ENCODE measurements at places on chromosomes 6 and 20.

- DNase-seq = no peak
Measured at GRCh38 chr6:143155681-143156080, 95.0 kb downstream of the AIG1 start.

DNA sequence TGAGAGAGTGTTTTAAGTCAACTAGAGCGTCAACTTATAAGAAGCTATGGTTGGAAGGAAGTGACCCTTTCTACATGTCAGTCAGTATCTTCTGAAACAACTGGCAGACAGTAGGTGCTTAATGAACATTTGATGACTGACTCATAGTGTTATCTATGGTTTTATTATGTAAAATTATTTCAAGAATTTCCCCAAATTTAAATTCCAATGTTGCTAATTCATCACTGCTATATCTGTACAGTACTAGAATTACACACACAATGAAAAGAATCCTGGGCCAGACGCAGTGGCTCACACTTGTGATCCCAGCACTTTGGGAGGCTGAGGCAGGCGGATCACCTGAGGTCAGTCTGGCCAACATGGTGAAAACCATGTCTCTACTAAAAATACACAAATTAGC is 721.4 kb upstream of the FLRT3 start:
- DNase-seq = peak; percentile 5

- DNase-seq = peak; percentile 51
Measured at GRCh38 chr6:148947621-148948444, 201.0 kb downstream of the UST start.

DNA sequence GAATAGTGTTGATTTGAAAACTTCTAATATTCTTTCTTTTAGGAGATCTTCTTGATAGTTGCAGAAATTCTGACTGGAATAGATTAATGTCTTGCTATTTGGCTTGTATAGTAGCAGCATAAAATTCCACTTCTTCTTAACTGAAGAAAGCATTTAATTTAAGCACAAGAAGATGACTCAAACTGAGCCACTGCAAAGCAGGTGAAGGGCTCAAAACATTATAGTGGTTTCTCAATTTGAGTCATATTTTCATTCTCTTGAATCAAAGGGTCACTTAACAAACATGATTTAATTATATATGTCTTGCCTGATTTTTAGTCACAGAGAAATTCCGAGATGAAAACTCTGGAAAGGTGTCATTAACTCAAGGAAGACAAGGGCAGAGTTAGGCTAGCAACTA is 239.3 kb downstream of the ZNF217 start:
- DNase-seq = no peak

DNA sequence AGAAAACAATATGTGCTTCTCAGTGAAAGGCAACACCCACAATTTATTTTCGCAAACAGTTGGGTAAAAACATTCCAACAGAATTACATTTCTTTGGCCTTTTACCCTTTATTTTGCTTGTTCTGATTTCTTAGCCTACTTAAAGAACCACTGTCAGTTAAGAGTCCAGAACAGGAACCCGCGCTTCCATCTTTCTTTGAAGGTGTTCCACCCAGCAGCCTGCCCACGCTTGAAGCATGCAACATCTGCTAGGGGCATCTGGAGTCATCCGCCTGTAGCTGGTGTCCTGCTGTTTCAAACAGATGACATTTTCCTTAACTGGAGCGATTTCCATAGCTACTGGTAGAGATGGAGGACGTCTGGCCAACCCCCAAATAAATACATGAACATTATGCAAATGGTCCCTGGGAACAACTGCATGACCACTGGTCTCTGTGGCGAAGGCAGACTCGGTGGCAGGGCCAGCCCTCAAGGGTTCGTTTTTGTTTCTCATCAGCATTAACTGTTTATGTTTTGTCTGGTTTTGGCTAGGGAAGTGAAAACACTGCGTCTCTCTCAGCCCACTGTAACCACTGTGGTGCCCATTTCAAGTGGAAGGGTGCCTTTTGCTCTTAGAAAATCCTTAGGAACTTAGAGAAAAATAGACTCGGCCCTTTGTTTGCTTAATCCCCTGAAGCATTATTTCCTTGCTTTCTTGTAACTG is 51.6 kb downstream of the LAMA4 start:
- no peak for DNase-seq

- DNase-seq = peak; percentile 43
Measured at GRCh38 chr6:169263836-169264608, 10.4 kb upstream of the THBS2 start.

DNA sequence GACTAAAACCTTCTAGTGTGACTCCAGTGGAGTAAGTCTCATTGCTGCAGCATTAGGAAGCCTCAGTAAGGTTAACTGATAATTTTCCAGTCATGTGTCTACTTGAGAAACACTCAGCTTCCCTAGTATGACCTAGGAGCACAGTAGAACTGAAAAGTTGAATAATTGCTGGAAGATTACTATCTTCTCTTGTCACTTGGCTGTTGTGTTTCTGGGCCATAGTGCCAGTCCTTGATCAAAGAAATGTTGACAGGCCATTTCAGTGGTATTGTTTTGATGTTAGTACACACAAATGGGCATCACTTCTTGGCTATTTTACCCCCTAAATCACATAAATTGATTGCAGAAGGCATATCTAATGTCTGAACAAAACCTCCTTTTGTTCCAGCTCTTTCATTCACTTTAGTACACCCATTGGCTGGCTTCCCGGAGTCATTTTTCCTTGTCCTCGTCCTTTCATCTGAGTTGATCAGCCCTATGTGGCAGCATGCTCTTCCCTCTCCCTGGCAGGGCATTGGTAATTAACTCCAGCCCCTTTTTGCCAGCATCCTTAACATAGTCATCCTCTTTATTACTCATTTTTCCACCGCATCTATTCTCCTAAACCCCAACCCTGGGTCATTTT is 6.0 kb downstream of the ENPP3 start:
- no peak for DNase-seq

- no peak for DNase-seq
Measured at GRCh38 chr6:131101911-131102680, 33.2 kb upstream of the AKAP7 start.

DNA sequence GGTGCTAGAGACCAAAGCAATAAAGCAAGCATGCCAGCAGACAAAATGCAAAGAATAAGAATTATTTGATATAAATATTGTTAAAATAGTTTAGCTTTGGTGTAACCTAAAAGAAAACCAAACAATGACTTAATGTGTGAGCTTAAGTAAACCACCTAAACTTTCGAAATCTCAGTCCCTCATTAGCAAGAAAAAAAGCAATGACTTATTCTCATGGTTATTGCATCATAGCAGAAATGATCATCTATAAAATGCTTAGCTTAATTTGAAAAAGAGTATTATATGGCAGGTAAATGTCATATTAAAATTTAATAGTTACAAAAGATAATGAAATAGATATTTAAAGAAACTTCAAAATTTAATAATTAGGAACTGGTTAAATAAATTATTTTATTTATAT is 1395.7 kb upstream of the EYS start:
- no peak for DNase-seq

DNA sequence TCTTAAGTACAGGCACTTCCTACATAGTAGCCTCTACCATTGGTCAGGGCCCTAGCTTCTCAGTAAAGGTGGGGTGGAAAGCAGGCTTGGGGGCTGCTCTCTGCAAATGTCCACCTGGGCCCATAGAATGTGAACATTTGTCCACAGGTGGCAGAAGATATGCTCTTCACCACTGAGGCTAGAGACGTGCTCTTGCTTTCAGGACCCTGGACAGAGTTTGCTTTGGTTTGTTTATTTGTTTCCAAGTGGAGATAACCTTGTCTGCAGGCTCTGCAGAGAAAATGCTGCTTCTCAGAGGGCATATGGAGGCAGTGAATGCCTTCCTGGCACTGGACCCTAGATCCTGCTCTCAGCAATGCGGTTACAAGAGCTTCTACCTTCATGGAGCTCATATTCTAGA is 129.0 kb downstream of the F13A1 start:
- DNase-seq = no peak

GRCh38 chr6:111813237-111813636 is 60.0 kb downstream of the FYN start:
- DNase-seq = peak; percentile 66

DNA sequence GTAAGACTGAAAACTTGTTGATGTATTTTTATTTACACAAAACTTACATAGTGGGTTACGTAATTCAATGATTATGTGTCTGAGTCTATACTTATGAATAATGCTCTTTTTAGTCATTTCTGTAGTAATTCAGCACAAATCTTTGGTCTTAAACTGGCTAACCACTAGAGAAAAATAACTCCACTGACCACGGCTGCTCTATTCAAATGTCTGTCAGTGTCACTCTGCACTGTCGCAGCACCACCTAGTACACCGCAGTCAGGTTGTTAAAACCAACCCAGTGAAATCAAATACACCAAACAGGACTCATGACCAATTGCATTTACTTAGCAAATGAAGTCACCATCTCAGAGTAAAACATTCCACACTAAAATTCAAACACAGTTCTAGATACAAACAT is 93.5 kb upstream of the CCDC28A start:
- no peak for DNase-seq

- no peak for DNase-seq
Measured at GRCh38 chr20:14950633-14951032, 613.2 kb upstream of the FLRT3 start.

DNA sequence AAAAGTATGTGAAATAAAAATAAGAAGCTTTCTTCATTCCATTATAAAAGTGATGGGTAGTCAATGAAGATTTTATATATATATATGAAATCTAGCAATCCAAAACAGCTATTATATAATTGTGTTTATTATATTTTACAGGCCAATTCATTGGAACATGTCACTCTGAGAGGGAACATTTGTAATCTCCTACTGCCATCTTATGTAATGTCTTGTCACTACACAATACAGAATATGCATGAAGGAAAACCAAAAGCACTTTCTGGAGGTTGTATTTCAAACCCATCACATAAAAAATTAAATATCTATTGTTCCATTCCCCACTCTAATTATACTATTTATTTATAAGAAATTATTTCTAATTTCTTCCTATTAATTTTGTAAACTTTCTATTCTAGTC is 31.5 kb upstream of the IRAK1BP1 start:
- DNase-seq = peak; percentile 7

DNA sequence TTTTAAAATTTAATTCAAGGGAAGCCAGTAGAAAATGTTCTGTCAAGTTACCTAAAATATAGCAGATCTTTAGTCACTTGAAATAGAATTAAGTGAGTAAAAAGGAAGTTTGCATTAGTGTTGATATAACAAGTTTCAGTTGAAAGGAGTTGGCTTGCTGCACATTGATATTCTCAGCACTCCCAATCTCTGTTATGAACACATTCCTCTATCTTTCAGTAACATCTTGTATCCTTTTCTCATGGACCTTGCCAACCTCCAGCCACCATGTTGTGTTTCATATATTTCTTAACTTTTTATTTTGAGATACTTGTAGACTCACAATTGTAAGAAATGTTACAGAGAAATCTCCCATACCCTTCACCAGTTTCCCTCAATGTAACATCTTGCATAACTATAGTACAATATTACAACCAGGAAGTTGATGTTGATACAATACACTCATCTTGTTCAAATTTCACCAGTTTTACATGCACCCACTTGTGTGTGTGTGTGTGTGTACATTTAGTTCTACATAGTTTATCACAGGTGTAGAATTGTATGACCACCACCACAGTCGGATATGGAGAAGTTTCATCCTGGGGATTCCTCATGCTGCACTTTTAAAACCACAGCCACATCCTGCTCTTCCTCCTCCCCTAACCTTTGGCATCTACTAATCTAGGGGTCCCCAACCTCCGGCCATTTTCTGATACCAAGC is 20.2 kb upstream of the PAQR8 start:
- no peak for DNase-seq

GRCh38 chr6:104401926-104402325 is 457.8 kb downstream of the HACE1 start:
- no peak for DNase-seq

- DNase-seq = no peak
Measured at GRCh38 chr20:54340206-54340605, 132.3 kb downstream of the PFDN4 start.

GRCh38 chr20:19765913-19766312 is 7.9 kb downstream of the RIN2 start:
- no peak for DNase-seq

DNA sequence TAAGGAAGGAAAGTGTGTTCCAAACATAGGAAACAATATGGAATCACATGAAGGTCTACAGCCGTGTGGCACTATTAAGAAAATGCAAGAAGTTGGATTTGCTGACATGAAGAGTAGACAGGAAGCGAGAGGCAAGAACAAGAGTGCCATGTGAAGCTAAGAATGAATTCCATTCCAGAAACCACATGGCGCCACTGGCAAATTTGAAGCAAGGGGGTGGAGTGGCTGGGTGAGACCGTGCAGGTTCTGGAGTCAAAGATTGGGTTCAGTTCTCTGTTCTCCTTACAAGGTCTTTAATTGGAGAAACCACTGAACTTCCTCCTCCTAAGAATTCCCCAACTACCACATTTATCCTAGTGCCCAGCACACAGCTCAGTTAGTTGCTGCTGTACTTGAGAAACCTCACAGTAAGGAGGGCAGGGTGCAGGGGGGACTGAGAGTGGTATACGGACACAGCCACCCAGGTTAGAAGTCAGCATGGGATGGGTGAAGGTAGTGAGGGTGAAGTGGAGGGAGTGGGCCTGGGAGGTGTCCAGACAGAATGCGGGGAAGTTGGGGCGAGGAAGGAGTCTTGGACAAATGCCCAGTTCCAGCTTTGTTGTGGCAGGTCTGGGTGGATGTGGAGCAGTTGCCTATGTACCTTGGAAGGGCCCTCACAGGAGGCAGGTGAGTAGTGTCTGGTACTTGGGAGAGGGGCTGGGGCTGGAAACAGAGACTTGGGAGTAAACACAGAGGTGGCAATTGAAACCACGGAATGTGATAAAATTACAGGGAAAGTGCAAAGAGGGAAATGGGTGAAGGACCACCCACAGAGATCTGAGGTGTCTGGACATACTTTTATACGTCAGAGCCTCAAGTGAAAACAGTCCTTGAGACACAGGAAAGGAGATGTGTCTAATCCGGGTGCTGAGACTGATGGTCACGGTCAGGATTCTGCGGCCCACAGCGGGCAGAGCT is 14.3 kb downstream of the LYRM4 start:
- DNase-seq = no peak

- no peak for DNase-seq
Measured at GRCh38 chr6:21259660-21260059, 333.9 kb upstream of the SOX4 start.

- DNase-seq = no peak
Measured at GRCh38 chr6:13916230-13916944, 8.4 kb upstream of the RNF182 start.

- DNase-seq = no peak
Measured at GRCh38 chr20:32528905-32529670, 56.0 kb downstream of the NOL4L start.

DNA sequence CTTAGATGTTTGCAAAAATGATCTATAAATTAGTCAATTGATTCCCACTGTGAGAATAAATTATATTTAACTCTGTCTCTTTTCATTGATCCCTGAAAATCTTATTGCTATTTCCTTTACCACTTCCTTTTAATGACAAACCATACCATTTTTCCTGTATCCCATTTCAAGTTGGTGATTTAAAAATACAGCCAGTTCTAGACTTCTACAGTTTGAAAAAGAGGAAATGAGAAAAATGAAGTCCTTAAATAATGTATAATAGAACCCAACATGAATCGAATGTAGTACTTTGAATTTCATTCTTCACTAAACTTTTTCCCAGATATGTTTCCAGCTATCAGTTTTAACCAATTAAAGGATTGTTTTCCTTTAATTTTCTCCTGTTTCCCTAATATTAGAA is 29.5 kb upstream of the SDHAF4 start:
- DNase-seq = no peak
